ENCODE measurements at places on chromosomes 12 and 14.

- DNase-seq: no peak
These were observed 399.2 kb downstream of the IPO8 start for GRCh38 chr12:30296486-30296885.

DNA sequence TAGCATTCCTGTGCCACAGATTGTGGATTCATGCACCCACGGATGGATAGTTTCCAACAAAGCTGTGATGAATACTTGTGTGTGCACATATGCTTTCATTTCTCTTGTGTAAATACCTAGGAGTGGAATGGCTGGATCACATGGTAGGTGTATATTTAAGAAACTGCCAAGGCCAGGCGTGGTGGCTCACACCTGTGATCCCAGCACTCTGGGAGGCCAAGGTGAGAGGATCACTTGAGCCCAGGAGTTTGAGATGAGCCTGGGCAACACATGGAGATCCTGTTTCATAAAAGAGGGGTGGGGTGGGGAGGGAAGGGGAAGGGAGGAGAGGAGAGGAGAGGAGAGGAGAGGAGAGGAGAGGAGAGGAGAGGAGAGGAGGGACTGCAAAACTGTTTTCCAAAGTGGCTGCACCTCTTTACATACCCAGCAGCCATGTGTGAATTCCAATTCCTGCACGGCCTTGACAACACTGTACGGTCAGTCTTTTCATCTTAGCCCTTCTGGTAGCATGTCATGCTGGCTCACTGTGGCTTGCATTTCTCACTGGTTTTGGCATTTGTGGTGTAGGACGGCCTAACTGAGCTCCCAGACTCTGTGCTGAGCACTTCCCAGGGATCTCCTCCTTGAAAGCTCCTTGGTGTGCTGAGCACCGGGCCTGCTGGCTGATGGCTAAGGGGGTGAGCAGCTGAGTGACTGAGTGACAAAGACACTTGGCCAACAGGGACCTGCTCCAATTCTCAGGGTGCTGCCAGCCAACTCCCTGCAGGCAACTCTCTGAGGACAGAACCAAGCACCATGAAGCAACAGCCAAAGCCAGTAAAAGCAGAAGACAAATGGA lies 27.9 kb downstream of the SYNE3 start:
- no peak for DNase-seq

DNA sequence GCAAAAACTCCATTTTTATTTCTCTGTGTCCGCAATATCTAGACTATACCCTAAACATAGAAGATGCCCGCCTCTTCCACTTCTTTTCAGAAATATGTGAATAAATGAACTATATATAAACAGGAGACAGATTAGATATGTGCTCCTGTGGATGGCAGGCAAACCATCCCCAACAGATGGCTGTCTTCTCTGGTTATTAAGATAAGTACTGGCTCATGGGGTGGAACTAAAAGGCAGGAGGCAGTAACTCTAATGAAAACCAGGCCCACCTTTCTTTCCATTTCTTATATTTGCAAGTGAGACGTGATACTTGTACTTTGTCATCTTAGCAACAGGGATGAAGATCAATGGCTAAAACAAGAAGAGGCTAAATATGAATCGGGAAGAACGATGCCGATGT lies 20.2 kb downstream of the E2F7 start:
- DNase-seq: no peak

GRCh38 chr12:99522456-99522855 lies 125.1 kb upstream of the GARIN6 start:
- DNase-seq: no peak

- no peak for DNase-seq
These were observed 96.4 kb downstream of the RIN3 start for GRCh38 chr14:92609955-92610354.

DNA sequence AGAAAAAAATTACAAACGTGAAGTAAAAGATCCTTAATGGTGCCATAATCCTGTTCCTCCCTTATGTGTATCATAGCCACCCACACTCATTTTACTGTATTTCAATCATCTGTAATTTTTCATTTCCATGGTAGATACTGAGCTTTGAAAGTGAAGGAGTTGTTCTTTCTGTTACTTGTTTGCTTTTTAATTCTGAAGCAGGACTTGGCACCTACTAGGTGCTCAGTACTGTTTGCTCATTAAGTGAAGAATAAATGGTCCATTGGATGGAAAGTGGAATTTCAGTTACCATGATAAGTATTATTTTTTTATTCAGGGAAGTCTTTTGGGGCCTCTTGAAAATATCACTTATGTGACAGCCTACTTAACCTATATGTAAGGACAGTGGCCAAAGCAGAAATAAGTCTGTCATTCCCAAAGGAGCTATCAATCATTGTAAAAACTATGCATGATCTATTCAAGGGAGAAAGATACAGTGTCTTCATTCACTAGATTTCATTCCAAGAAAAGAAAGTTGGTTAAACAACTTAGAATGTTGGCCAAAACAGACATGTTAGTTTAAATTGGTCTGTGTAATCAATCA lies 1244.4 kb upstream of the SEL1L start:
- no peak for DNase-seq

DNA sequence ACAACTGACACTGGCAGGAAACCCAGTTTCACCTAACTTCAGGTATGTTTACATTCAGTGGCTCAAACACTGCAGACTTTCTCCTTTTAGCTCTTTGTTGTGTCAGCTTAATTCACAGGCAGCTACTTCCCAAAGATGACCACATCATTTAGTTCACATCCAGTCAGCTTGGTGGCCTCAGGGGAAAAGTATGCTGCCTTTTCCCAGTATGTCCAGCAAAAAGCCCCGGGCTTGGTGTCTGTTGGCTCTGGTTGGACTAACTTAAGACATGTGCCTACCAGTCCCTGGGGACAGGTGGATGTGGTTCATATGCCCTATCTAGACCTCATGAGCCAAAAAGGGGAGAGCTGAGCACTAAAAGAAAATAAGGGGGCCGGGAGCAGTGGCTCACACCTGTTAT lies 56.4 kb downstream of the GOLGA5 start:
- DNase-seq: no peak

DNA sequence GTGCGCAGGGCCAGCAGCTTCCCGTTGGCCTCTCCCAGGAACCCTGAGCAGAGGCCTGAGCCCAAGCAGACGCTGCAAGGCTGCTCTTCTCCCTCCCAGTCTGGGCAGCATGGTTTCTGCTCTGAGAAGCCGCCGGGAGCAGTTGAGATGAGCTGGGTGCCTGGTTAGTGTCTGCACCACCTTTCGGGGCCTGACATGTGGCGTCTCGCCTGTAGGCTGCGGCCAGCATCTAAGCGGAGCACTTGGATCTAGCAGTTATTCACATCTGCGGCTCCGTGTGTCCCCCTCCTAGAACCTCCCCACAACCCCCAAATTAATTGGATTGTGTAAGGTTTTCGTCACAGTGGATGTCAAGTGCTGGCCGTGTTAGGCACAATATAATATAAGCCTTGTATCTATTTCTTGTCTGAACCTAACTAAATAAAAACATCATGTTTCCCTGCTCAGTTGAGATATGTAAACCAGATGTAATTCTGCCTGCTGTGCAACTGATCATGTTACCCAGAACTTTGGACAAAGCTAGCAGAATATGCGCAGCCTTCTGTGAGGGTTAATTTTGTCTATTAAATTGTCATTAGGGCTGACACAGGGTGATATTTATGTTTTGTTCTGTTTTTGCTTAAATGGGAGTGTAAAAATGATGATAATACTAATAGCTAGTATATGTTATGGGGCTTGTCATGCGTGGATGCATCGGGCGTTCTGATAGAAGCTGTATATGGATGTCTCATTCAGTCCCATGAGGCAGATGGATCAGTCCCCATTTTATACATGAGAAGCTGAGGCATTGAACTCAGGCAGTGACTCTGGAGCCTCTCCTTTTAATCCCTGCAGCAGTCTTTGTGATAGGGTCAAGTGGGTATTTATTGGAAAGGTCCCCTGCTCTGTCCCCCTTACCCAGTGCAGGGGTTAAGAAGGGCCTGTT lies 45.8 kb downstream of the ELK3 start:
- DNase-seq: no peak

DNA sequence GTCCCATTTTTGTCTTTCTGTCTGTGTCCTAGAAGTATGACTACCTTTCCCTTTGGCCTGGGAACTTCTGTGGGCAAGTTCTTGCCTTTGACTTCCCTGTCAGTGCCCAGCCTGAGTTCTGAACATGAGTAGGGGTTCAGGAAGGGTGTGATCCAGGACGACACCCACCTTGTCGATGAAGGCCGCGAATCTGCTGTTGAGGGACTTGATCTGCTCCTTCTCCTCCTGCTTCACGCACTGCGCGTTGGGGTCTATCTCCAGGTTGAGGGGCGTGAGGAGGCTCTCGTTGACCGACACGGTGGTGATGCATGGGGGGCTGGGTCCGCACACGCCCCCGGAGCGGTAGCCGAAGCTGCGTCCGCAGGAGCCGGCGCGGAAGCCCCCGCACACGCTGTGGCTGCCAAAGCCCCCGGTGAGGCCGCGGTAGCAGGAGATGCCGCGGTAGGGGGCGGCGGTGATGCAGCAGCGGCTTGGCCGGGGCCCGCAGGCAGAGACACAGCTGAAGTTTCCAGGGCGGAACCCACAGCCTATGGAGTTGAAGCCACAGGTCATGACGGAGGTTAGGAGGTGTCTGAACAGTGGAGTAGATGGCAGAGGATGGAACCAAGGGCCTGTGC lies at the start of gene KRT83:
Gene KRT83, minus strand, starts transcription at position 615 of the 617 bp plus-strand sequence. Its CDS starts 63 bp downstream, at position 552.
- no peak for DNase-seq

GRCh38 chr12:82187595-82187994 lies 170.6 kb downstream of the CCDC59 start:
- no peak for DNase-seq

GRCh38 chr12:70214972-70215617 lies 28.1 kb upstream of the CNOT2 start:
- DNase-seq: no peak

DNA sequence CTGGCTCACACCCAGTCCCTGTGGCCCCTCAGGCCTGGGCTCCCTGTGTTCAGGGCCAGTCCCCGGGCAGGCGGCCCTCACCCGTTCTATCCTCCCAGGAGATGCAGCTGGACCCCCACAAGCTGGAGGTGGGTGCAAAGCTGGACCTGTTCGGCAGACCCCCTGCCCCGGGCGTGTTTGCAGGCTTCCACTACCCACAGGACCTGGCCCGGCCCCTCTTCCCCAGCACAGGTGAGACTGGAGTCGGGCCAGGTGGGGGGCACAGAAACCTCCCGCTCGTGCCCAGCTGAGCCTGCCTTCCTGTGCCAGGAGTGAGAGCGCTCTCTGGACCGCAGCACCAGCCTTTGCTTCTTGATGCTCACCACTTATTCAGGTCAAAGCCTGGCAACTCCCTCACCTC lies 33.7 kb downstream of the LRCOL1 start:
- no peak for DNase-seq

DNA sequence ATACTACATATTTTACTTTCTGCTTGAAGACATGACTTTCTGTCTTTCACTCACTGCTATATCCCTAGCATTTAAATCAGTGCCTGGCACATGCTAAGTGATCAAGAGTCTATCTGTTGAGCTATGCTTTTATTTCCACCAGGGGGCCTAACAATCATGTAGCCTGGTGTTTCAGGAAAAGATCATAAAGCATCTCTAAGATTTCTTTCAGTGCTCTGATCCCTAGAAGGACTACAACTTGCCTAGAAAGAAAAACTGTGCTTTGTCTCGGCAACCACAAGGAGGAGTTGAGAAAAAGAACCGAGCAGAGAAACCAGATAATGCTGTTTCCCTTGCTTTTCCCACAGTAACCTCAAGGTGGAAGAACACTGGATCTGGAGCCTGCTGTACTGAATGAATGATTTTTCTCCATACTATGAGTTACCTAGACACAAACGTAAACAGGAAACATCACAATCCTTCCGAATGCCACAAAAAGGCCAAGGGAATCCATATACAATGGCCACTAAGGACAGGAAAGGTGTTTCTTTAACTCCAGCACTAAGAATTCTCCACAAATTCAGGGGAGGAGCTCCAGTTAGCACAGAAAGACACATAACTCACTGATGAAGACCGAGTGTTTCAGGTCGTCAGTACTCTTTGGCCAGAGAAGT lies 1.2 kb downstream of the CRY1 start:
- DNase-seq: no peak

- no peak for DNase-seq
These were observed 7.8 kb downstream of the GALNT6 start for GRCh38 chr12:51383269-51383905.

- DNase-seq: no peak
These were observed 105.0 kb downstream of the ETNK1 start for GRCh38 chr12:22729957-22730443.
